SJCRH30 (cell line): ENCODE measurements at places on chromosomes 6 and 20. TPM values are rescaled to one million over a fixed set of nuclear protein-coding genes. Genes with fewer than 3 reads are reported as not detected.

DNA sequence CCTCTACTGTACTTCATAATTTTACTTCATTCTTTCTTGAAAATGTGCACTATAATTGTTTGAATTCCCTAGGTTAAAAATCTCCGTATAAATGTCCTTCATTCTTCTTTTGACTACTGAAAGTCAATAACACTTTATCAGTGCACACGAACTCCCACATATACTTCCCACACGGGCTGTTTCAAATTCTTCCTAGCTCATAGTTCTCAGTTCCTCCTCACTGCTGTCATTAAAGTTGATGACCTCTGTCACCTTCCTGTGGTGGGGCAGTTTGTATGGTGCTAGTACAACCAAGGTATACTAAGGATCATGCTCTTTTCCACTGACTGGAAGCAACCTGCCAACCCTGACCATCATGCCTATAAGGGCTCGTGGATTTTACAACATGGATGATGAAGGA, 40.0 kb upstream of the CD2AP start:
- DNase-seq = no peak

GRCh38 chr6:99614430-99615186, 8.0 kb downstream of the PRDM13 start:
- DNase-seq = no peak

DNA sequence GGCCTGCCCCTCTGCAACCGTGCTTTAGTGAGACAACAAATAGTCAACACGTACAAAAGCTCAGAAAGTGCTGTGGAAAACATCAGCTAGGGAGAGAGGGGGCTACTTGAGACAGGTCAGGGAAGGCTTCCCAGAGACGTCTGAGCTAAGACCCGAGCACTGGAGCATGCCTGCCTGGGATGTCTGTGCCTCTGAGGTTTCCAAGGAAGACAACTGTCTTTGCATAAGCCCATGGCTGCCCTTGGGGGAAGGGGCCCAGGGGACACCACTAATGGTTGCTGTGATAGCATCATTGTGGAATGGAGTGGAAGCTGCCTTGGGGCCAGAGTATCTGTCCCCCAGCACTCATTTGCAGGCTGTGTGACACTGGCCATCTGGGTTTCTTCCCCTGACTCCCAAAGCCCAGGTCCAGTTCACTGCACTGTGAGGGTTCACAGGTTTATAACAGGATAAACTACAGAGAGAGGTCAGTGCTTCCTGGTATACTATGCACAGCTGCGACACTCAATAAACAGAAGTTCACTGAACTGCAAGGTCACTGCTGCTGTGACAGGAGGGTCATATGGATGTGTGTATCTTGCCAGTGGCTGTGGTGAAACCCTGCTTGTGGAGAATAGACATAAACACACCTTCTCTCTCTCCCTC, 1.5 kb upstream of the ARFGEF2 start:
- DNase-seq = peak; percentile 69

DNA sequence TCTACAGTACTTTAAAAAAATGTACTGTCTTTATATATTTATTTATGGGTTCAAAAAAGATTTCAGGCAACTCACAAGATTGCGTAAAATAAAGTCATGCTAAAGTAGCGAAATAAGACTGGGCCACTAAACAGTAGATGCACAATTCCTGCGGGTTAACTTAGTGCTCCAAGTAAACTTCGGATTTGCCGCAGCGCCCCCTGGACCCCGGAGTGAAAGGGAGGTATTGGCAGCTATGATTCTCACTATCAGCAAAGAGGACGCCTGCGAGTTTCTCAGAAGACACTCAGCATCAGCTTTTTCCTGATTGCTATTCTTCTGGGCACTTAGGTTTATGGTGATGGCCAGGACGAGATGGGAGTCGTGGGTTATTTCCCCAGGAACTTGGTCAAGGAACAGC, 1.4 kb downstream of the OTOR start:
- no peak for DNase-seq

DNA sequence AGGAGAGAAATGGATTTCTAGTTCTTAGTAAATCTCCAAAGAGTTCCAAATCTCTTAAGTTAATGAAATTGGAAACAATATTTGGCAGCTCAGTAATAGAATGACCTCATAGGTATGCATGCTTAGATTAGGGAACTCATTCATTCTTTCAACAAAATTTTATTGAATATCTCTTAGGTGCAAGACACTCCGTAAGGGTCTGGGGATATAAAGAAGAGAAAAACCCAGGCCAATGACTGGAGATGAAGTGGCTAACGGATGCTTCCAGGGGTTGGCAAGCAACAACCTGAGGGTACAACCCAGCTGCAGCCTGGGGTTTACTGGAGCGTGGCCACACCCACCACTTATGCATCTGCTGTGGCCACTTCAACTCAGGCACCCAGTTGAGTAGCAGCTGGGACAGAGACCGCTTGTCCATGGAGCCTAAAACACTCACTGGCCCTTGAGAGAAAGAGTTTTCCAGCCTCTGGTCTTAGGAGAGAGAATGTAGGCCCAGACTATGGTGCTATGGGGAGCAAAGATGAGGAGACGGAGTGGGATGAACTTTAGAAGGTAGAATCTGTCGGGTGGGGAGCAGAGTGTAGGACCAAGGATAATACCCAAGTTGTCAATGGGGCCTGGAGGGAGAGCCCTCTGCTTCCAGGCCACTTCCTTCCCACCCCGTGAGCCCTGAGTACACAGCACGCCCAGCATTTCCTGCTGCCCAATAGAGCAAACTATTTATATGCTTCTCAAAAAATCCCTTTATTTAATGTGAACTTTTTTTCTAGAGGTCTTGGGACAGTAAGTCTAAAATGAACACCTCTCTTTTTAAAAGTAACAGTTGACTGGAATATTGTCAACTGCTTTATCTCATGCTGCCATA, 46.8 kb upstream of the PXDC1 start:
- DNase-seq = peak; percentile 82

GRCh38 chr6:169255643-169256042, 2.0 kb upstream of the THBS2 start:
- no peak for DNase-seq

DNA sequence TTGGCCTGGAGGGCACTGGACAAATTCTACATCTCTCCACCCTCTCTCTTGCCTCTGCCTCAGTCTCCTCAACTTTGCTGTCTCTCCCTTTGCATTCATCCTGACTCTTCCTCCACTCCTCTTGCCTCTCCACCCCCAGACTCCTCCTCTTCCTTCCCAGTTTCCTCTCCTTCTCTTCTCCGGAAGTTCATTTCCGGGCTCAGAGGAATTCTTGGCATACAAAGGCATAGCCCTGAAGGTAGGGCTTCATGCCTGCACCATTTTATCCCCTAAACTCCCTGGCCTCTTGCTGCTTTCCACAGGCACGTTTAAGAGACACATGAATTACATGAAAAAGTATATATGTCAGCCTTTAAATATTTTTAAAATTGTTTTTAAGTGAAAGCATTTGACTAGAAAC, 10.6 kb downstream of the BFSP1 start:
- no peak for DNase-seq

DNA sequence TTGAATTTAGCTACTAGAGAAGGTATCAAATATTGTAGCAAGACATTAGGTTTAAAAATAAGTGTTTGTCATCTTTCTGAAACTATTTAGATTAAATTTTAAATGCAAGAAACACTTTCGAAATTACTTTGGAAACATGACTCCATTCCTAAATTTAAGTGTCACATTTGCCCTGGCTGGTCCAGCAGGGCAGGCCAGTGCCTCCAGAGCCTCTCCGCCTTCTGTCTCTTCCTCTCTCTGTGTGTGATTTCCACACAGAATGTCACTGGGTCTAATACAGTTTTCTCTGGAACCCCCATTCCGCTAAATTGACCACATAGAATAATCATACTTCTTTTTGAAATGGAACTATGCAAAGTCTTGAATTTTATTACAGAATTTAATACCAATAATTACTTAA, 111.5 kb downstream of the SOBP start:
- DNase-seq = no peak

DNA sequence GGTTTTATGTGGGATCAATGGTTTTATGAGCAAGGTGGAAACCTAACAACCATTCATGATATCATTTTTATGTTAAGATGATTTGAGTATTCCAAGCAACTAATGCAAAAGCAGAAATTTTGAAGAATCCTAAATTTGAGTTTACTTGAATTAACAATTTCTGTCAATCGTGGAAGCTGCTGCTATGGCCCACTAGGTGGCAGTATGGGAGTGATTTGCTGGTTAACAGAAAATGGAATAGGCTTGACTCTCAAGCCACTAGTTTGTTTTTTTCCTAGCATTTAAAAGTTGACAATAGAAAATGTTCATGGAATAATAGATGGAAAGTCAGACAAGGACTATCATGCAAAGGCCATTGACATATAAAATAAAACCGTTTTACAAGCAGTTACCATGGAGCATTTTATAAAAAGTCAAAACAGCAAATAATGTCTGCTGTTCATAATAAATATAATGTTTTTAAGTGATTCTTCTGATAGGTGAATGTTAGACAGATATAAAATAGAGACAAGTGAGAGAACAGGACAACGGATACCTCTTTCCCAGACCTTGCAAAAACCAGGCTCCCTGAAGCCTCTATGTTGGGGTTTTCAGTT, 43.0 kb upstream of the TMEM200A start:
- DNase-seq = peak; percentile 77

- DNase-seq = no peak
These were observed 29.7 kb upstream of the TMX4 start for GRCh38 chr20:8049310-8049709.

GRCh38 chr6:106098383-106099234, 12.5 kb downstream of the PRDM1 start:
- DNase-seq = no peak

GRCh38 chr20:32004963-32005362, 5.3 kb upstream of the CCM2L start:
- DNase-seq = no peak

DNA sequence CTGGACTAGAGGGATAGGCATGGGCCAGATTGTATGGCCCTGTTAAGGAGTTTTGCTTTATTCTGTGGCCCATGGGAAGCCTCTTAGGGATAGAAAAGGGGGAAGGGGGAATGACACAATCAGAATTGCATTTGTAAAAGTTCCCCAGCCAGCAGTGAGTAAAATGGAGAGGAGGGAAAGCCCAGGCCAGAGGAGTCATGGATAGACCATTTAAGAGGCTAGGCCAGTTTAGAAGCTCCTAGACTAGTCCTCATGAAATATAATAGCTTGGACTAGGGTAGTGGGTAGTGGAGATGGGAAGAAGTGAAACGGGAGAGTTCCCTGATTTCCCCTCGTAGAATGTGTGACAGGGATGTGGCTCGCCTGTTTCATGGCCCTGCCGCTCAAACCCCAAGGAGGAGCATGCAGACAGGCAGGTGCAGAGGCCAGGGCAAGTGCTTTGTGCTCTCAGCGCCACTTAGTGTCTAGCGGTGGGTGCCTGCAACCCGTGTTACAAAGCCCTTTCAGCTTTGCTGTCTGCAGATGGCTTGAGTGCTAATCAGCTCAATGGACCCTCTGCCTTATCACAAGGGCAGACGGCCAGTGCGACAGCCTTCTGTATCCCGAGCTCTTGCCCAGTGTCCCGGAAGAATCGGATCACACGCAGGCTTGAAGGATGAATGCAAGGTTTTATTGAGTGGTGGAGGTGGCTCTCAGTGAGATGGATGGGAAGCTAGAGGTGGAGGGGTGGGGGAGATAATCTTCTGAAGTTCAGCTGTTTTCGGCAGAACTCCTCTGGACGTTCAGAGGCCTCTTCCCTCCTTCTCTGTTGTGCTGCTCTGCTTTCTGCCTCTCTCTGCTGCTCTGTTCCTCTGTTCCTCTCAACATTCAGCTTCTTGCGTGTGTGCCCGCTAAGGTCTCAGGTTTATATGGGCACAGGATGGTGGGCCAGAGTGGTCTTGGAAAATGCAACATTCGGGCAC, 141.1 kb downstream of the CEP57L1 start:
- no peak for DNase-seq

GRCh38 chr6:129402244-129402643, 307.7 kb downstream of the ARHGAP18 start:
- no peak for DNase-seq

GRCh38 chr6:22667855-22668254, 98.5 kb downstream of the HDGFL1 start:
- DNase-seq = no peak

DNA sequence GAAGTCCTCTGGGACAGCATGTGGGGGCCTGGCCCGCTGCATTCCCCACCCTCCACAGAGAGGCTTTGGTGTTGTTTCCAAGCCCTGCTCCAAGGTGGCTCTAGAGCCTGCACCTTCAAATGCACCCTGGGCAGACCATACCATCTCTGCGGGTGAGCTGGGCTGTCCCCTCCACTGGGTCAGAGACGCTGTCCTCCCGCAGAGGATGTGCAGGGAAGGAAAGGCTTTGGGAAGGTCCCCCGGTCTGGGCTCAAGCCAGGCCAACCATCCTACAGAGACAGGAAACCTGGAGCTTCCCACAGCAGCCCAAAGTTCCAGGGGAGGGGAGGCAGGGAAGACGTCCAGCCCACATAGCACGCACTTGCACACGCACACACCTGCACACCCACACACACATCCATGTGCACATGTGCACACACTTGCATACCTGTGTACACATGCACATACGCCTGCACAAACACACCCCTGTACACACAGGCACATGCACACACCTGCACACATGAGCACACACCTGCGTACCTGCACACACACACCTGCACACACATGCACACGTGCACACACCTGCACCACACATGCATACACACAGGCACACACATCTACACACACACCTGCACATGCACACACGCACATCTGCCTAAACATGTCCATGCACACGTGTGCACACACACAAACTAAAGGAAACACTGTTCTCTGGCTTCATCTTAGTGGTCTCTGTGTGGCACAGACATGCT, 155.4 kb downstream of the ERMARD start:
- no peak for DNase-seq

DNA sequence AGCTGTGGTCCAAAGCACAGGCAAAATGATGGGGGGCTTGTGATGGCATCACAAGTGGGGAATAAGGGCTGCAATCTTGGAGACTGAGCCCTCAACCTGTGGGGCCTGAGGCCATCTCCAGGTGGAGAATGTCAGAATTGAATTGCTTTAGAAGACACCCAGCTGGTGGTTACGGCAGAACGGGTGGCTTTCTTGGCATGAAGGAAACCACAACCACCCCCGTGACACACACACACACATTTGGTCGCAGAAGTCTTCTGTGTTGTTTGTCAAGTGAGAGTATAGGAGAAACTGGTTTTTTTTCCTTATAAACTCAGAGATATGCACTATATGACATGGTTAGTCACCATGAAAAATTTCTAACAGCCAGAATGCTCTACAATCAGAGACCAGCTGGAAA, 139.5 kb upstream of the CDH4 start:
- DNase-seq = no peak

DNA sequence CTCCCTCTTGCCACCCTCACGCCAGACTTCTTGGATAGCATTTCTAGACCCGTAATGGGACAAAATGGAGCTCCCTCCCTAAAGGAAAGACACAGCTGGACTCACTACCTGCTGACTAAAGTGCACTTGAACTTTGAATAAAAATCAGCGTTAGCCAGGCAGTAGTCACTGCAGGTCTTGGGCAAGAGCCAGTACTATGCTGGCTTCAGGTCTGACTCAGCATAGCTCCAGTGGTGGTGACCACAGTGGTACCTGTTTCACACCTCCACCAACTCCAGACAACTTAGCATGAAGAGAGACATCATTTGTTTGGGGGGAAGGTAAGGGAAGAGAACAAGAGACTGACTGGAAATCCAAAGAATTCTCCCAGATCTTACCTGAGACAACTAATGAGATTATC, 906.8 kb downstream of the GRIK2 start:
- DNase-seq = no peak

ELOVL4 gene
- 8.7 and 9.6 TPM in 2 replicates for total RNA-seq

PPP2R5D gene
- total RNA-seq = 70.2 and 71.9 TPM in 2 replicates

PXDC1 gene
- total RNA-seq = 7.8 and 8.1 TPM in 2 replicates

HLA-DQA1 gene
- total RNA-seq = not detected in 2 replicates

RAET1E gene
- not detected in 2 replicates for total RNA-seq

USP49 gene
- total RNA-seq = 6.4 and 7.3 TPM in 2 replicates

ANKRD60 gene
- not detected in 2 replicates for total RNA-seq
